NCI-H1092 (cell line): ENCODE measurements at places on chromosomes 5 and 9.

- DNase-seq: no peak
Measured at GRCh38 chr5:149333711-149334443, 11.4 kb upstream of the GRPEL2 start.

GRCh38 chr5:177392765-177393164 is 7.7 kb downstream of the PFN3 start:
- DNase-seq: no peak

DNA sequence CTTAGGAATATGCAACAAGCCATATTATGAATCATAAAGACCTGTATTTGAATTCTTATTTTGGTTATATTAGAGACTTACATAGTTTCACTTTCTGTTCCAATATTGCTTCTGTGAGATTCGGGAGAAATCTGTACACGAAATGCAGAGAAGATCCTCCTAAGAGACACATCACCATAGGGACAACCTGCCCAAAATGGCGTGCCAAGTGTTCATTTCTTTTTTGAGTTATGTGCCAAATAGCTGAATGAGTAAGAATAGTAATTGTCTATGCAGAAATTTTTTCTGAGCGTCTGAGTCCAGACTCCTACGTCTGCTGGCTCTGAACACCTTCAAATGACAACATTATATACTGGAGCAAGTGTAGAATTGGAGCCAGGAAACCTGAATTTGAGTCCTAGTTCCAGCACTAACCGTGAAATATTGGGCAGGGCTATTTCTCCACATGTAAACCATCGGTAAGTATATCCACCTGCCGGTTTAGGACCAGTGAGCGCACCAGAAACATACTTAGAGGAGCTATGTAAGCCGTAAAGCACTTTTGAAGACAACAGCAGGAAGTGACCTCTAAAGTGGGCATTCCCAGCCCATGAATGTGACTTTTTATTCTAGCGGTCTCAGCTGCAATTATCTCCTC is 163.9 kb upstream of the DMRT1 start:
- no peak for DNase-seq

DNA sequence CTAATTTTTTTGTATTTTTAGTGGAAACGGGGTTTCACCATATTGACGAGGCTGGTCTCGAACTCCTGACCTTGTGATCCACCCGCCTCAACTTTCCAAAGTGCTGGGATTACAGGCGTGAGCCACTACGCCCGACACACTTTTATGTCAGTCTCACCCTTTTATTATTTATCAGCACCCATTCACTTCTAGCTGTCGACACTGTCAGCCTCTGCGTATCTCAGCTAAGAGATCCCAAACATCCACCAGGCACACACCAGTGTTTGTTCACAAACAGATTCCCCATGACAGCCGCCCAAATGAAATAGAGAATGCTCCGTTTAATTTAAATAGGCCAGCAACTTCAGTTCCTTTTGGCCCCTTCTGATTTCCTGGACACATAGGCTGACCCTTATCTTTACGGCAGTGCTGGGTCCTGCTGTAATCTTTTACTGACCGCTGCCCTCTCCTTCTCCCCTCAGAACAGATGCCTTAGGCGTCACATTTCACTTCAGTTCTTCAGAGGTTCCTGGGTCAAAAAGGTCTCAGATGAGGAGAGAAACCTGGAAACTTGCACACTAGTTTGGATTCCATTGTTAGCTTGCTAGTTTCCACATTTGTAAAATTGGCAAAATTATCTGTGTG is 43.1 kb upstream of the CKMT2 start:
- no peak for DNase-seq
